ENCODE measurements at places on chromosomes 12 and 14.

- DNase-seq = no peak
Observed at GRCh38 chr14:62093736-62094135, 331.5 kb downstream of the SNAPC1 start.

- DNase-seq = no peak
Observed at GRCh38 chr12:85866986-85867776, 6.9 kb upstream of the NTS start.

DNA sequence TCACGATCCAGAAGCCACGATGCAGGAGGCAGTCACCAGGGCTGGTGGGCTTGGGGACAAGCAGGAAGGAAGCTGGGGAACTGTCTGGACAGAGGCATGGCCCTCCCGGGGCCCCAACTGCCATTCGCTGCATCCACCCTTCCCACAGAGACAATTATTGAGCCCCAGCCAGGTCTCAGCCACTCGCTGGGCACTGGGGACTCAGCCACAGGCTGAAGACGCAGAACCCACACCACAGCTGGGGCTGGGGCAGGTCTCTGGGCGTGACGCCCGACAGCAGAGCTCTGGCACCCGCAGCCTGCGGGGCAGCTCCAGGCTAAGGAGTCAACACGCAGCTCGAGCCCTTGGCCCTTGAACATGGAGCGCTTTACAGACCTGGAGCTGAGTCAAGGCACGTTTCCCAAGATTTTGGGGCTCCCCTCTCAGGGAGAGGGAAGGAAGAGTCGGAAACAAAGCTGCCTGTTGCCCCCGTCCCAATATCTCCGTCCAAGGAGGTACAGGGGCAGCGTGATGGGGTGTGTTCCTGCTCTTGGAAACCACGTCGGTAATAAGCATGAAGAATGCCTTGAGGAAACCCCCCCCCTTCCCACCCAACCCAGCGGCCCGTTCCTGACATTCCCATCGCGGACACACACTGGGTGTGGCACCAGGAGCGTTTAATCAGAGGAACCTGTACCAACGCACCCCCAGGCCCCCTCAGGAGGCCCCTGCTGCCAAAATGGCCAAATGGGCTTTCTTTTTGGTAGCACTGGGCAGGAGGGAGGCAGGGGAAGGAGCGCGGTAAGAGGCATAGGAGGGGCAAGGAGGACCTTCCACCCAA lies 6.7 kb downstream of the RIMBP2 start:
- no peak for DNase-seq

GRCh38 chr14:87698481-87698880 lies 294.5 kb downstream of the GALC start:
- no peak for DNase-seq

DNA sequence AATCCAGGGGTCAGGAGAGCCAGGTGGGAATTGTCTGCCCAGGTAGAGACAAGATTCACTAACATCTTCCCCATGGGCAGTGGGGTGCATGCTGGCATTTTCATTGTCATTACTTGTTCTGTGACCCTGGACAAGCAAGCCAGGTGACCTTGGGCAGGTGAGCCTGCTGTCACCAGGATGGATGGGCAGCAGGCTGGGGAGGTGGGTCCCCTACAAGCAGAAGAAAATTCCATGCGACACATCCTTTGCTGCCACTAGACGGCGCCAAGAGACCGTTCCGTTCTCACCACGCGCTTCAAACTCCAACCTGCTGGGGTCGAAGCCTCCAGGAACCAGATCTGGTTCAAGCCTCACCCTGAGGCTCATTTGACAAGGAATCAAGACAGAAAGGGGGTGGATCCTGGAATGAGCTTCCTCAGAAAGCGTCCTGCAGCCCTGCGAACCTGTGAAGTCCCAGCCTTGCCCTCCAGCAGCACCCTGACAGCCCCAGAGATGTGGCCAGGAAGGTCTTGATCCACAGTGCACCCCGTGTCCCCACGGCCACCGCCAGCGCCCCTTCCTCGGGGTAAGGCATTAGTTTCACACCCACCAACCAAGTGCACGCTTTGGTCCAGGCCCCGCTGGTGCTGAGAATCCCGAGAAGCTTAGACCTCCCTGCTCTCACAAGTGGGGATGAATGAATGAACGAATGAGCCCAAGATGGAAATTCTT lies 3.2 kb upstream of the DYNC1H1 start:
- DNase-seq = peak; percentile 70

DNA sequence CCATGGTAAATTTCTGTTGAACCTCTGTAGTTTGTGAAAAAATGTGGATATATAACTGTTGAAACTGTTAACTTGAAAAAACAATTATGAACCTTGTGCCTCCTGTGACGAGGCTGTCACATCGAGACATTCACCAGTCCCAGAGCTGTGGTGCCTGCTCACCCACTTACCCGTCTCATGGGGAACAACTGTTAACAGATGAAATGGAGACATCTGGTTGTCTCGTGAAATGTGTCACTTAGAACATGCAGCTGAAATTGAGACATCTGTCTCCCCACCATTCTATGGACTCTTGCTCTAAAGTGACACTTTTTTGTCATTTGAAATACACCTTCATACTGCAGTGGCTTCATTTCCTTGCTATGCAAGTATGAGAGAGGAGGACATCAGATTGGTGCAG lies 240.6 kb downstream of the GXYLT1 start:
- no peak for DNase-seq

- no peak for DNase-seq
Observed at GRCh38 chr14:81516986-81517797, 16.5 kb downstream of the SEL1L start.

DNA sequence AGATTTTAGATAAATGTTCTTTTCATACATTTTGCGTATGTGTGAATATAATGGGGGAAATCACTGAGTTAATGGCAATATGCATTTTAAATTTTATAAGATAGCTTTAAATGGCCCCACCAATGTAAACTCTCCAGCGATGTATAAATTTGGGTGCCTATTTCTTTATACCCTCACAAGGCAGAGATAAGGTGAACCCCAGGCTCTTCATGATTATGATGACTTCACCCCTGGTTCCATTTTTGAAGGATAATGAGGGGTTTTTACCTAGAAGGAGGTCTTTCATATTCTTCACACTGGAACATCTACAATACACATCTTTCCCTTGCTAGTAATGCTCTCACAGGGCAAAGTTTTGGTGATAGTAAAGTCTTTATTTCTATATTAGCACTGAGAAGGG lies 35.2 kb downstream of the KLRG1 start:
- no peak for DNase-seq

GRCh38 chr14:39734306-39734705 lies 302.1 kb upstream of the FBXO33 start:
- no peak for DNase-seq

DNA sequence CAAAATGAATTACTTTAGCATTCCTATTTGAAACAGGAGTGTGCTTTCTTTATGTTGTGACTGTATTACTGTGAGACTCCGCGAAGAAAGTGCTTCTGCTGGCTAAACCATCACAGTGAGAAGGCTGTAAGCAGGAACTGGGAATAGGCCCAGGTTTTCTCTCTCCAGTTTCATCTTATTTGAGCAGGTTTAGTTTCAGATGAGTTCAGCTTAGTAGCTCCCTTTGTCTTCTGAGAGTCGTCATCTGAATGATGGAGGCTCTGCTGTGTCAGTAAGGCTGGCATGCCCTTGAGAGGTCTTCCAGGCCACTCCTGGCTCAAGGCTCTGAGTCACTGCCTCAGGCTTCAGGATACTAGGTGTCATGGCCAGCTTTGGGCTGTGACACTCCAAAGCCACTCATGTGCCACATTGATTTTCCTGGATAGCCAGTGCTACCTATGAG lies 205.6 kb upstream of the RGS6 start:
- no peak for DNase-seq

All from T-helper 2 cell treated with Interferon-gamma antibody and Interleukin-4, amounts not matched to agents 5 μg/mL and 100 μg/mL, for 36 hours (primary cell).